T-helper 22 cell (primary cell): ENCODE measurements at places on chromosomes 13 and 19.

- no peak for DNase-seq
Observed at GRCh38 chr13:67880916-67881315, 650.8 kb upstream of the PCDH9 start.

DNA sequence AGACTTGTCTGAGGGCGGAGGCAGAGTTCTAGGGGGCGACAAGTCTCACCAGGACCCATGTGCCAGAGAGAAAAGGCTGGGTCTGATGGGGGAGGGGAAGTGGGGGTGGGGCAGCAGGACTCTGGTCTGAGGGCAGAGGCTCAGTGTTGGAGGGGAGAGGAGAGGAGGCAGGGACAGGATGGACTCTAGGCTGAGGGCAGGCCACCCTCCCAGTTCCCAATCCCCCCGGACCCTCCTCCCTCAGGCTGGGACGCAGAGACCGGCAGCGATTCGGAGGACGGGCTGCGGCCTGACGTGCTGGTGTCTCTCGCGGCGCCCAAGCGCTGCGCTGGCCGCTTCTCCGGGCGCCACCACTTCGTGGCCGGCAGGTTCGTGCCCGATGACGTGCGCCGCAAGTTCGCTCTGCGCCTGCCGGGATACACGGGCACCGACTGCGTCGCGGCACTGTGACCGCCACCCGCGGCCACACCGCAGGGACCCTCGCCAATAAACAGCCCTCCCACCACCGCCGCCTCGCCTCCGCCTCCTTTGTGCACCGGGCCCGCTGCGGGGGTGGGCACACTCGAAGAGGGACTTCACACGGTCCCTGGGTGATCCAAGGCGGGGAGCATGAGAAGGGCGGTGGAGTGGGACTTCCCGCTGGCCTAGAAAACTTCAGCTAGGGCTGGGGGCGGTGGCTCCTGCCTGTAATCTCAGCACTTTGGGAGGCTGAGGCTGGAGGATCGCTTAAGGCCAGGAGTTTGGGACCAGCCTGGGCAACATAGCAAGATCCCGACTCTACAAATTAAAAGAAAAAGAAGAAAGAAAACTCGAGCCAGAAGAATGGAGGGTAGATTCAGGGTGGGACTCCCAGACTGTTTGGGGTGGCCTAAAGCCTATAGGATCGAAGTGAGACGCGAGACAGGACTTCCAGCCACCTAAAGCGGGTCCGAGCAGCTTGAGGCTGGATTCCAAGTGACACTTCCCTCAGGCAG lies 703 bp upstream of the CILP2 start:
- DNase-seq = no peak

- no peak for DNase-seq
Observed at GRCh38 chr13:44814161-44814560, 175.1 kb downstream of the NUFIP1 start.

GRCh38 chr13:80100636-80101035 lies 240.3 kb downstream of the SPRY2 start:
- DNase-seq = no peak

- DNase-seq = no peak
Observed at GRCh38 chr19:29537181-29537580, 11.4 kb downstream of the VSTM2B start.

- no peak for DNase-seq
Observed at GRCh38 chr19:18041054-18041453, 33.1 kb downstream of the ARRDC2 start.

- no peak for DNase-seq
Observed at GRCh38 chr13:113734826-113735125, 24.2 kb upstream of the TMEM255B start.

GRCh38 chr13:112603641-112604225 lies 15.8 kb upstream of the TUBGCP3 start:
- no peak for DNase-seq

DNA sequence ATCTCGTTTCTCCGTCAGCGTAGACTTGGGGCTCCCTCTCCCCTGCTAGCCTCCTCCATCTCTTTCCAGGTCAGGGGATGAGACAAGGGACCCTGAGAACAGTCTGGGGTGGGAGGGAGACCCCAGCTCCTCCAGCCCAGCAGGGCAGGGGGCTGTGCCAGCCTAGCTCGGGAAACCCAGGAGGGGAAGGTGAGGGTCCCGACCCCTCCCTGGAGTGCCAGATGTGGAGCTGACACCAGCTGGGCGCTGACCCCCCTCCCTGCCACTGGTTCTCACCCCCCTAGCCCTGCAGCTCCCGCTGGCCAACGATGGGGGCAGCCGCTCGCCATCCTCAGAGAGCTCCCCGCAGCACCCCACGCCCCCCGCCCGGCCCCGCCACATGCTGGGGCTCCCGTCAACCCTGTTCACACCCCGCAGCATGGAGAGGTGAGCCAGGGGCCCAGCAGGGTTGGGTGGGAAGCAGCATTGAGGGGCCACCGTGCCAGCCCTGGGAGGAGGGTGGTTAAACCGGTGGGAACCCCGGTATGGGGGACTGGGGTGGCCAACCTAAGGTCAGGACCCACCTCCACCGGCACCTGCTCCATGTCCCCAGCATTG lies 5.1 kb upstream of the TGFBR3L start:
- no peak for DNase-seq

DNA sequence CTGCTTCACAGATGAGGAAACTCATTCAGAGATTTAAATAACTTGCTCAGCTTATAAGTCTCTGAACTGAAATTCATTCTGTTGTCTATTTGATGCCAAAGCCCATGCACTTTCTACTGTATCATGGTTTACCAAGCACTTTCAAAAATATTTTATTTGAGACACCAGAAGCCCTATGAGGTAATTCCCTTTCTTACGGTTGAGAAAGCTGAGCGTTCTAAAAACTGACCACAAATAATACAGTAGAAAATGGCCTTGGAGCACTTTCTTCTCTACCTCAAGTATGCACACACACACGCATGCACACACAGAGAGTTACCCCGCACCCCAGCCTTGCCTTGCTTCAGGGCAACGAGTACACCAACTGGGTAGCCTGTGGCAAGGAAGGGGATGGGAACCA lies 228.5 kb downstream of the RFC3 start:
- DNase-seq = no peak

DNA sequence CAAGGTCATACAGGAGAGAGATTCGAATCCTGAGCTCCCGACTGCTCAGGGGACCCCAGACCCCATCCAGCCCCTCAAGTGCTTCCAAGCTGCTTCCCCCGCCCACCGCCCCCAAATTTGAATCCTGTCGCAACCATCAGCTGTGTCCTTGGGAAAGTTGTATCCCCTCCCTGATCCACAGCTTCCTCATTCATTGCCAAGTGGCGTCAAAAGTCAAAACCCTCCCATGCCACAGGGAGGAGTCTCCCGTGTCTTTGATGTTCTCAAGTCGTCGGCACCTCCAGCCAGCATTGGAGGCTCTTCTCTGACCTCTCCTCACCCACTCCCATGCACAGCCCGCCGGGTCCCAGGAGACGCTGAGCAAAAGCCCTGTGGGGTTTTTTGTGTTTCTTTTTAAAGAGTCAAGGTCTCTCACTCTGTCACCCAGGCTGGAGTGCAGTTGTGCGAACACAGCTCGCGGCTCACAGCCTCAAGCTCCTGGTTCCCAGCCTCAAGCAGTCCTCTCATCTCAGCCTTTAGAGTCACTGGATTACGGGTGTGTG lies 2.8 kb upstream of the IFI30 start:
- DNase-seq = no peak

GRCh38 chr13:34990399-34991214 lies 48.5 kb downstream of the NBEA start:
- DNase-seq = no peak

GRCh38 chr13:75794663-75795062 lies 158.5 kb downstream of the LMO7 start:
- no peak for DNase-seq

- DNase-seq = no peak
Observed at GRCh38 chr13:19967621-19968020, 9.1 kb downstream of the ZMYM2 start.

DNA sequence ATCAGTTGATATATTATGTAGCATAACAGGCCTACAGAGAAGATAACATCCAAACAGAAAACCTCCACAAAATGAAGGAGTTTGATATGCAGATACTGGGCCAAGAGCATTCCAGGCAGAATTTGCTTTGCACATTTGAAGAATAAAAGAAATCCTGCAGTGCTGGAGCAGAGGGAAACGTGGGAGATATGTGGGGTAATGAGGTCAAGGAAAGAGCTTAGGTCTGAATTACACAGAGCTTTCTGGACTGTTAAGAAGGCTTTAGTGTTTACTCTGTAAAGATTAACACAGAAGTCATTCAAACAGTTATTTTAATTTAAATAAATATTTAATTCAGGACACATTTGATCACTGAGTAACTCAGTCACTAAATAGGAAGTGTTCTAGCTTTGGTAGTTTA lies 692.7 kb downstream of the PCDH9 start:
- DNase-seq = no peak

DNA sequence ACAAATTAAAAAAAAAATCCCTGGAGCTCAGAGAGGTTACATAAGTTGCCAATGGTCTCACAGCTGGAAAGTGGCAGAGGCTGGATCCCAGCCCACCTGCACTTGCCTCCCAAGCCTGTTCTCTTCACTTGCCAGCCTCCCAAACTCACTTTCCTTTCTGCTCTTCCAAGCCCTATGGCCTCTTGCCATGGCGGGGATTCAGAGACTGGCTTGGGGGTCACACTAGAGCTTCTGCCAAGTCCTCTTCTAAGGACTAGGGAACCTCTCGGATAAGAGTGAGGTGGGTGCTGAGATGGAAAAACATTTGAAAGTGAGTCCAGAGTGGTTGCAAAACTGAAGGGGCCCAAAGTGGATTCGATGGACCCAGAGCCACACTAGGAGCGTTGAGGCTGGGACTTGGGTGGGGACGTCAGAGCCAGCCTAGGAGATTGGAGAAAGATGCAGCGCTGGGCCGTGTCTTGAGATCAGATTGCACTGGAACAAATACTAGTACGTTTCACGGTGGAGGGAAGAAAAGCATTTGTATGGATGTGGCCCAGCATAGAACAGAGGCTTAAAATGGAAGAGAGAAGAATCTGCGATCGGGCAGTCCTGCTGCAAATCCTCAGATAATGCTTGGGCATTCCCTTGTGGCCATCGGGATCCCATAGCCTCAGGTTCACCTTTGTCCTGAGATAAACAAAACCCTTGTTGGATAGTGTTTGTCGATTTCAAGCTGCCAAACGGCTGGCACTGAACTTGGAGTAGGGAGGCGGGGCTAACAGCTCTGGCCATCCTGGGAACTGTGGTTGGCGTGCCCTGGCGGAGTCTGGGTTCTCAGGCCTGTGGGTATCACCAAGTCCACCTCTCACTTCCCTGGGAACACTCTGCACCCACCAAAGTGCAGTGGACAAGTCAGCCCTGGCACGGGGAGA lies 84.8 kb downstream of the ING1 start:
- no peak for DNase-seq

GRCh38 chr13:97000295-97000925 lies 6.1 kb upstream of the OXGR1 start:
- no peak for DNase-seq

DNA sequence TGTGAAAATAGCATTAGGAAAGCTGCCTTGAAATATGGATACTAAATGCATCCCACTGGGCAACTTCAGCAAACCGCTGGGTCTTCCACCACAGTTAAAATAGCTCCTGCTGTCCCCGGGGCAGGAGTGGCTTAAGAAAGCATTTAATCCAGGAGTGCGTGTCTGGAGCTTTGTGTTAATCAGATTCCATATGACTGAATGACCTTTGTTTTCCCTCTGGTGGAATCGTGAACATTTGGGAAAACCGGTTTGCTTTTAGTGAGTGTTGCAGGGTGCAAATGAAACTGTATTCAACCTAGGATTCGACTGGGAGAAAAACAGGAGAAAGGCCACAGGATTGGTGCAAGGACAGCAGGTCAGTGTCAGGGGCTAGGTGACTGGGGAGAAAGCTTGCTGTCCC lies 237.6 kb upstream of the MAB21L1 start:
- DNase-seq = no peak
